Thoracic aorta (tissue), 2 donors: ENCODE measurements at places on chromosomes 7 and 10. TPM values are rescaled to one million over a fixed set of nuclear protein-coding genes. Genes with fewer than 3 reads are reported as not detected.

The FAM13C gene
- total RNA-seq: 30.9 TPM

The GNG11 gene
- total RNA-seq: 11.1 TPM

The SPDYE11 gene
- not detected for total RNA-seq

The SP4 gene
- total RNA-seq: 7.4 TPM

The SKIDA1 gene
- 0.71 TPM for total RNA-seq

The TMEM213 gene
- total RNA-seq: not detected

The ERVW-1 gene
- not detected for total RNA-seq

The CPA4 gene
- not detected for total RNA-seq

The TMEM229A gene
- not detected for total RNA-seq

The LLCFC1 gene
- not detected for total RNA-seq

The AKR1C8 gene
- not detected for total RNA-seq

The ERLIN1 gene
- total RNA-seq: 21.2 TPM

The ERV3-1 gene
- total RNA-seq: 21.8 TPM

The WEE2 gene
- not detected for total RNA-seq

The AQP1 gene
- 1,768 TPM for total RNA-seq

The ABCC2 gene
- 1.2 TPM for total RNA-seq

The TSPAN12 gene
- 10.8 TPM for total RNA-seq

The POLD2 gene
- 43.8 TPM for total RNA-seq

The IFIT3 gene
- total RNA-seq: 9.6 TPM

The SEMA3E gene
- total RNA-seq: 3.4 TPM

The SPDYE18 gene
- total RNA-seq: not detected

The PPP1R17 gene
- not detected for total RNA-seq

The C7orf57 gene
- total RNA-seq: not detected

The PGAM1 gene
- total RNA-seq: 199 TPM

The INSYN2A gene
- not detected for total RNA-seq

The PRXL2A gene
- total RNA-seq: 24.1 TPM

The OR2A1 gene
- total RNA-seq: not detected

The PHYH gene
- 27.1 TPM for total RNA-seq

The GDF10 gene
- total RNA-seq: 2.4 TPM

The UROS gene
- 34.3 TPM for total RNA-seq

The CYP51A1 gene
- 22.6 TPM for total RNA-seq

The GPR85 gene
- 1.3 TPM for total RNA-seq

The LRRN3 gene
- total RNA-seq: 3.0 TPM

The SSC4D gene
- total RNA-seq: 3.2 TPM

The CHN2 gene
- 44.7 TPM for total RNA-seq

The CFAP58 gene
- 0.68 TPM for total RNA-seq

The GJC3 gene
- not detected for total RNA-seq

The SEMA4G gene
- 3.5 TPM for total RNA-seq

The VAX1 gene
- total RNA-seq: not detected

The DENND2A gene
- 4.9 TPM for total RNA-seq

The GRM8 gene
- not detected for total RNA-seq

The MMRN2 gene
- total RNA-seq: 49.4 TPM

The CPVL gene
- 21.0 TPM for total RNA-seq

The SEC31B gene
- 12.7 TPM for total RNA-seq

The UPP1 gene
- 18.0 TPM for total RNA-seq

The GDF2 gene
- not detected for total RNA-seq

The SNX8 gene
- 29.6 TPM for total RNA-seq

The IFIT2 gene
- total RNA-seq: 17.1 TPM

The HYAL4 gene
- not detected for total RNA-seq

The DKK1 gene
- total RNA-seq: 3.2 TPM

The TMEM72 gene
- not detected for total RNA-seq

The SLC26A5 gene
- total RNA-seq: not detected

The CLCN1 gene
- total RNA-seq: 0.68 TPM

The ABCB4 gene
- total RNA-seq: 8.7 TPM

The DDC gene
- total RNA-seq: not detected

The UPK3B gene
- total RNA-seq: 5.1 TPM

The AZGP1 gene
- total RNA-seq: 2.3 TPM

The CLEC5A gene
- total RNA-seq: 3.0 TPM

The GIMAP5 gene
- 55.0 TPM for total RNA-seq
